Stimulated activated CD4-positive, alpha-beta T cell treated with anti-CD3 and anti-CD28 coated beads, Interleukin-1b, Interleukin-23, amount 100 ng/mL, for 48 hours (primary cell): ENCODE measurements at places on chromosomes 7 and 10.
A peak's percentile ranks its signal among the peaks of the same experiment; 100 is the strongest.

- no peak for DNase-seq
Measured at GRCh38 chr10:84654671-84655070, 326.3 kb downstream of the CCSER2 start.

GRCh38 chr7:90430614-90431460, 27.6 kb downstream of the CLDN12 start:
- DNase-seq = no peak

DNA sequence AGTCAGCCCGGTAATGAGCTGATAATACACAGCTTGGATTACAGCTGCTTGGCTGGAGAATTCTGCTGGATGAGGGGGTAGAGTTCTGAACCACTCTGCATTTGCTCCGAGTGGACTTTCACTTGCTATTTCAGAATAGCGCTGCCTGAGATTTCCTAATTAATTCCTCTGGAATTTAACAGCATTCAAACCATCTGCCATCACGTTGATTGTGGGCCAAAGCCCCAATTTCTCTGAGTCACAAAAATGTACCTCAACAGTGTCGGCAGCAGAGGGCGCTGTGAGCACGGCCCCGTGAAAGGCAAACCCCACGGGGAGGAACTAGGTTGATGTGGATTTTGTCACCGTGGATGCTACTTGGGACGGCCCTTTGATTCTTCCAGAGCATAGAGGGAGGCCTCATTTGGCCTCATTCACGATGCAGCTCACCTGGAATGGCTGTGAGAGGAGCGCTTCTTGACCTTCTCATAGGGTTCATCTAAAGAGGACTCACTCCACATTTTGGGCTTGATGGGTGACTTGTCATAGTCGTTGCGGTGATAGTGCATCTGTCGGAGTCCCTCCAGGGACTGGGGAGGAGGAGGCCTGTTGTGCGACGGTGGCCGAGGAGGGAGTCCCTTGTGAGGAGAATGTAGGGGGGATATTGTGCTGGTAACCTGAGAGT, 73.3 kb downstream of the PRPF18 start:
- peak; percentile 59 for DNase-seq

DNA sequence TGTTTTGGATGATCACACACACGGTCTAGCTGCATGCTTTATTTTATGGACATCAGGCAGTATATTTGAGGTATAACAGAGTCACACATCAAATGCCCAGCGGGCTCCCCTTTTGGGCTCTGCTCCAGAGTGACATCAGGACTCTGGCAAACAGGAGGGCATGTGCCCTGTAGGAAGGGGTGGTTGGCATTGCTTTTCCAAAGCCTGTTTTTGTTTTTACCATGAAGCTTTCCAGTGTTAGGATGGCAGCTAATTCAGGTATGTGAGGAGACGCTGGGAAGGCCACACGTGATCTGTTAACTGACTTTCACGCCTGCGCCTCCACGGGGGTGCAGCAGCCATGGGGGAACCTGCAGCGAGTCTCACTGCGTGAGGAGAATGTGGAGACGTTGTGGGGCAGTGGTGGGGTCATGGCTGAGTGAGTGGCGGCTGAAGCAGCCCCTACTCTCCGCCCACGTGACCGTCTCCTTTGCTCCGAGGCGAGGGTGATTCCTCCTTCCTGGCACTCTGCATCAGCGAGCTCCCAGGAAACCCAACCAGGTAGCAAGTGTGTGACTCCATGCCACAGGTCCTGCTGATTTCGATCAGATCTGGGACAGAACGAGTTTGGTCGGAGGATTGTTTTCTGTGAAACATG, 117.7 kb downstream of the ANKRD61 start:
- no peak for DNase-seq

- DNase-seq = no peak
Measured at GRCh38 chr7:75599244-75599781, 107.2 kb downstream of the SPDYE5 start.

DNA sequence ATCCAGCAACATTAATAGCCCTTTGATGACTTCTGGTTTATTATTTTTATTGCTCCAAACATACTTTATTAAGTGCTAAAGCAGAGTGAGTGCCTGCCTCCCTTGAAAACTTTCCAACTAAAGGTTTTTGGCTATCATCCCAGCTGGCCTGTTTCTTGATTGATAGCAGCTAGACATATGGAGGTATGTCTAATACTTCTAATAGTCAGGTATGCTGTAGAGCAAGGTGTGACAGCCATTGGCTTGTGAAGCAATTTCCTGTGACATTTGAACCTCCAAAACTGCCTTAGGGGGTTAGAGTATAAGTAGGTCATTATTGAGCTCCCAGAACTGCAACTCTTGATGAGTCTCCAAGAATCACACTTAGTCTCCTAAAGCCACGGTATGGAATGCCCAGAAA, 55.8 kb downstream of the LOXL4 start:
- DNase-seq = no peak

GRCh38 chr10:77844177-77844576, 82.4 kb downstream of the DLG5 start:
- DNase-seq = no peak

GRCh38 chr7:148681821-148682220, 16.9 kb upstream of the CUL1 start:
- no peak for DNase-seq

- no peak for DNase-seq
Measured at GRCh38 chr10:16612115-16612980, 90.7 kb upstream of the C1QL3 start.

DNA sequence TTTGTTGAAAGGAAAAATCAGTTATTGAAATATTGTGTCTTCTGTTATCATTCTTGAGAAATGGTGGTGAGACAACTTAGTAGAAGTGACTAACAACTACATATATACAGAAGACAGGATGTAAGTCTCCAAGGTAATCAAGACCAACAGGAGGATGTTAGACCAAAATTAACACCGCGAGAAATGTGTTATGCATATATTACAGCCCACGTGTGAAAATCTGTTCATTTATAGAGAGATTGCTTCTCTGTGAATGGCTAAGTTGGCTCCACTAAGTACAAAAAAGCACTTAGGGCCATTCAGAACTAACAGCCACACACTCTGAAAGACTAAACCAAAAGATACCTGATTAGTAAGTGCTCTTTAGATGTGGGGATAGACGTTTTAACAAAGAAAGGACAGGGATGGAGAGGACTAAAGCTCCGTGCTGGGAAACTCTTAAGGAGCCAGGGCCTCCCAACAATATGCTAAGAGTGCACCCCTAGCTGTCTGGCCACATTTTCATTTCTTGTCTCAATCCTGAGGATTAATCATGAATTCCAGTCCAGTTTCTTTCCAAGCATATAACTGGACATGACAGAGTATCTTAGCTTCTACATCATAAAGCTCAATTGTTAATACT, 26.5 kb downstream of the HDAC9 start:
- no peak for DNase-seq

GRCh38 chr7:6178298-6179029, 94.0 kb downstream of the CYTH3 start:
- DNase-seq = no peak

GRCh38 chr7:149790146-149790548, 16.8 kb upstream of the ZNF467 start:
- DNase-seq = peak; percentile 50

- no peak for DNase-seq
Measured at GRCh38 chr10:22429146-22429545, 83.8 kb downstream of the SPAG6 start.

- DNase-seq = no peak
Measured at GRCh38 chr7:130379921-130380860, at the start of gene CPA1. CPA1 (plus strand) TSS chr7:130380494; CDS start chr7:130380521, 27 bp downstream.

GRCh38 chr10:121113385-121113696, 262.2 kb downstream of the WDR11 start:
- no peak for DNase-seq

- DNase-seq = no peak
Measured at GRCh38 chr7:3152714-3153113, 109.0 kb upstream of the CARD11 start.
